ENCODE measurements at places on chromosomes 7 and 10.

DNA sequence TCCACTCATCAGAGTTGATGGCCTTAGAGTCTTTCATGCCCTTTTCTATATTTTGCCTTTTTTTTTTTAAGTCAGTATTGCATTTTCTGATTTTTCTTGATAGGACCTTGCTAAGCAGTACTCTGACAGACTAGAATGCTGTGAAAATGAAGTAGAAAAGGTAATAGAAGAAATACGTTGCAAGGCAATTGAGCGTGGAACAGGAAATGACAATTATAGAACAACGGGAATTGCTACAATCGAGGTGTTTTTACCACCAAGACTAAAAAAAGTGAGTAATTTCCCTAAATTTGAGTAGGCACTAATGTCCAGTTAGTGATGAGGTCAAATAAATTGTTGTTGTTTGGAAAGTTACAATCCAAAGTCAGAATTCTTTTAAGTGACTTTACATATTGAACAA is 7.4 kb downstream of the NUB1 start:
- DNase-seq, result no peak

DNA sequence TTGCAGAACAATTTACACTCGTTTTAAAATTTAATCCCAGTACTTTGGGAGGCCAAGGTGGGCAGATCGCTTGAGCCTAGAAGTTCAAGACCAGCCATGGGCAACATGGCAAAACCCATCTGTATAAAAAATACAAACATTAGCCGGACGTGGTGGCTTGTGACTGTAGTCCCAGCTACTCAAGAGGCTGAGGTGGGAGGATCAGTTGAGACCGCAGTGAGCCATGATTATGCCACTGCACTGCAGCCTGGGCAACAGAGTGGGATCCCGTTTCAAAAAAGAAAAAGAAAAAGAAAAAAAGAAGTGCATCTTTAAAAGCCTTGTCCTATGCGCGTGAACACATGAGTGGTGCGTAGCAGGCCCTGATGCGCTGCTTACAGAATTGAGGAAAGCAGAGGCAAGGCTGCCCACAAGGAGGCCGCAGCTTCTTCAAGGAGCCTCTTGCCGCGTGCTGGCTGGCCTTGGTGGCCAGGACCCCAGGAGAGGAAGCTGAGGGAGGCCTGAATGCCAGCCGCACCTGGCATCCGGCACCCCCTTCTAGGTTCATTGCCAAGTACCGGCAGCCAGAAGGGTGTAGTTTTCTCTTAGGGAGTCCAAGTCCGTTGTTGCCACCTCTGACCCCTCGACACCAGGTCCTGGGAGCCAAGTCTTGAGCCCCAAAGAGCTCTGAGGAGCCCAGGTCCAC is 124.5 kb downstream of the UBE2H start:
- no peak for DNase-seq

- DNase-seq, result no peak
These were observed 15.8 kb downstream of the TBXAS1 start for GRCh38 chr7:139844779-139845442.

- DNase-seq, result no peak
These were observed 111.4 kb upstream of the ZEB1 start for GRCh38 chr10:31207636-31208035.

GRCh38 chr10:110225441-110225755 is 18.0 kb downstream of the MXI1 start:
- DNase-seq, result no peak

- no peak for DNase-seq
These were observed 167.2 kb downstream of the AKR1D1 start for GRCh38 chr7:138243430-138243829.

All from stimulated activated CD8-positive, alpha-beta memory T cell treated with anti-CD3 and anti-CD28 coated beads, Interleukin-12 subunit alpha, Interleukin-12 subunit beta, amount 100 ng/mL, for 4 hours (primary cell).